ENCODE measurements at places on chromosomes 13 and 19.

DNA sequence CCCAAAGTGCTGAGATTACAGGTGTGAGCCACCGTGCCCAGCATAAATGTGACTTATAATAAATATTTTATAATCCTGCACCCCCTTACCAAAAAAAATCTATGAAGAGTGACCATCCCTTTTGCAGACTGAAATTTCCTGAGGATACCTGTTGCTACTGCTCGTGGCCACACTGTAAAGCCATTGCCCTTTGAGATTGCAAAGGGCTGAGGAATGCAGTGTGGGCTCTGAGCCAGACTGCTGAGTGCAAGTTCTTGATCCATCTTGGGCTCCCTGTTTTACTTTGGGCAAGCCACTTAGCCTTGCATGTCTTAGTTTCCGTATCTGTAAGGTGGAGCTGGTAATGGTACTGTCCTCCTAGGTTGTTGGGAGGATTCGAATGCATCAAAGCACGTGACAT, 23.4 kb downstream of the SIPA1L3 start:
- DNase-seq = no peak

GRCh38 chr13:99380921-99381645, 73.9 kb upstream of the GPR183 start:
- no peak for DNase-seq

- DNase-seq = no peak
Measured at GRCh38 chr19:55504252-55504603, 16.0 kb downstream of the SSC5D start.

DNA sequence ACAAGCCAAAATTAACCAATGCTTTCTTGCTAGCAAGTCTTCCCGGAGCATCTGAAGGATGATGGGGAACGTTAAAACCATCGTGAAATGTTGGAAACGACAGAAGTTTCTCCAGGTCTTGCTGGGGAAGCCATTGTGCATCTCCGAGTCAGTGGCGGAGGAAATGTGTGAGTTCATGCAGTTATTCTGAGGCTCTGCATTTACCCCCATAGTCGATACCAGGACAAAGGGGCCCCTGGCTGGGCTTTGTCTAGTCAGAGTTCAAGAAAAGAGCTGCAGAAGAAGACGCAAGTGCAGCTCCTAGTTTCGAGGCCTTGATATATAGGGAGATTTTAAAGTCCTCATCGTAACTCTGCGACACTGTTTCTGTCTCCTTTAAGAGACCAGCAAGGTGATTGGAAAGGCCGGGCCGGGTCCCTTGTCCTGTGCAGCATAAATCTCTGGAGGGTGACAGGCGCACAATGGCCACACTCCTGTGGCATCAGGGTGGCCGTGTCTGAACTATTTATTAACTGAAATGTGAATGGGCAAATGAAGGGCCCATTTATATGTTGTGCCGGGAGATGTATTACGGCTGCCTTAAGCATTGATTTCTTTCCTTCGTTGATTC, 172.0 kb downstream of the TEX29 start:
- no peak for DNase-seq

GRCh38 chr13:91659256-91660075, 261.0 kb downstream of the GPC5 start:
- DNase-seq = no peak

GRCh38 chr19:42122691-42123607, 9.3 kb downstream of the POU2F2 start:
- no peak for DNase-seq

GRCh38 chr13:113748862-113749451, 10.1 kb upstream of the TMEM255B start:
- DNase-seq = no peak

DNA sequence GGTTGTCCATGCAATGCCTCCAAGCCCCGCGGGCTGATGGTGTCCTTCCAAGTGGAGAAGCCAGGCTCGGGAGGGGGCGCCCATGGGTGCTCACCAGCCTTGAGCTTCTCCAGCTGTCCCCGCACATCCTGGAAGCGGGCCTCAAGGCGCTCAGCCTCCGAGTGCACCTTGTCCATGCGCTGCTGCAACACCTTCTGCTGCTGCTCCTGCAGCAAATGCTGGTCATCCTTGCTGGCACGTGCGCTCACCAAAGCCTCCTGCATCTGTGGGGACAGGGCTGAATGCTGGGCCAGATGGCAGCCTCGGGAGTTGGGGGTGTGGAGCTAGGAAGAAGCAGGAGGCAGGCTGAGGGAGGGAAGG, 22.8 kb upstream of the EMP3 start:
- no peak for DNase-seq

DNA sequence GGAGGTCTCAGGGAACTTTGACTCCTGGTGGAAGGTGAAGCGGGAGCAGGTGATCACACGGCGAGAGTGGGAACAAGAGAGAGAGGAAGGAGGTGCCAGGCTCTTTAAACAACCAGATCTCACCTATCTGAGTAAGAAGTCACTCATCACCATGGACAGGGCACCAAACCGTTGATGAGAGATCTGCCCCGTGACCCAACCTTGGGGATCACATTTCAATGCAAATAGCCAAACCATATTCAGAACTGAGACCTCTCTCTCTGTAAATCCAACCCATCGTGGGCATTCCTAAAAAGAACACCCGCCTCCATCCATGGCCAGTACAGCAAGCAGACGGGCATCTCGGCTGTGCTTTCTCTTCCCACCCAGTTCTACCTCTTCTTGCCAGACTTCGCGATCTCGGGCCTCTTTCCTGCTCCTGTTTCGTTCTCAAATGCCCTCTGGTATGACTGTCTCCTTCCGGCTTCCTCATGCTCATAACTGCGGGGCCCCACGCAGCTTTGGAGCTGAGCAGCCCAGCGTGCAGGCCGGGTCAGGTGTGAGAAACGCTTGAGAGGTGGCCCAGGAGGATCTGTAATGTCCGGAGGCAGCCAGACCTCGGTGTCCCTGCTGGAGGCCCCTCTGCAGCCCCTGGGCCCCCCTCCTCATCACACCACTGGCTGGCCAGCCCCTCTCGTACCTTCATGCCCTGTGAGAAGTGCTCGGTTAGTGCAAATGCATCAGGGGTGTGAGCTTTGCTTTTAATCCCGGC, 97.0 kb upstream of the GPR183 start:
- no peak for DNase-seq

Data from brain pericyte (primary cell).